Motor neuron (in vitro differentiated cells): ENCODE measurements at places on chromosomes 5 and 9. TPM values are rescaled to one million over a fixed set of nuclear protein-coding genes. Genes with fewer than 3 reads are reported as not detected.
A peak's percentile ranks its signal among the peaks of the same experiment; 100 is the strongest.

DNA sequence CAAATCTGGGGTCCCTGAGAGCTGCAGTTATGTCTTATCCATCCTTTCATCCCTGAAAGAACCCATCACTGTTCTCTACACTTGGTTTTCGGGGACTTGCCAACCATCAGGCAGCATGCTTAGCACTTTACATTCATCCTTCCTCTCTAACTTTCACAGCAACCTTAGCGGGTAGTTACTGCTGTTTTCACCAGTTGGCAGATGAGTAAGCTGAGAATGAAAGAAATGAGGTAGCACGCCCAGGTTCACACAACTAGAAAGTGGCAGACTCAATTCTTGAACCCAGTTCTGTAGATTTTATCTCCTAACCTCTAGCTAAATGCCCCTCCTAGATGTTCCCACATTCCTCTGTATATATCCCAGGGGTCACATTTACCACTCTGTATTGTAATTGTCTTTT, 342.0 kb upstream of the WWC1 start:
- no peak for ATAC-seq

DNA sequence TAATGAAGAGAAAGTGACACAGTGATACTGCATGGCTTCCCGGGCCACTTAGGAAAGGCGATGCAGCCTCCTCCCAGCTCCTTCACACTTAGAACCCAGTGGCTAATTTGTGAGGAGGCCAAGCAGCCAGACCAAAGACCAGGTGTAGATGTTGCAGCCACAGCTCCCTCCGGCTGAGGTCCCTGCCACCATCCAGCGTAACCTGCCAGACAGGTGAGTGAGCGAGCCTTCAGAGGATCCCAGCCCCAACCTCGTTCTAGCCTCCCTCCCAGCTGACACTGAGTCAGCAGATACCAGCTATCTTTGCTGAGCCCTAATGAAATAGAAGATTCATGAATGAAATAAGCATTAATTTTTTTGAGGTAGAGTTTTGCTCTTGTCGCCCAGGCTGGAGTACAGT, 59.7 kb downstream of the COL23A1 start:
- ATAC-seq = no peak

DNA sequence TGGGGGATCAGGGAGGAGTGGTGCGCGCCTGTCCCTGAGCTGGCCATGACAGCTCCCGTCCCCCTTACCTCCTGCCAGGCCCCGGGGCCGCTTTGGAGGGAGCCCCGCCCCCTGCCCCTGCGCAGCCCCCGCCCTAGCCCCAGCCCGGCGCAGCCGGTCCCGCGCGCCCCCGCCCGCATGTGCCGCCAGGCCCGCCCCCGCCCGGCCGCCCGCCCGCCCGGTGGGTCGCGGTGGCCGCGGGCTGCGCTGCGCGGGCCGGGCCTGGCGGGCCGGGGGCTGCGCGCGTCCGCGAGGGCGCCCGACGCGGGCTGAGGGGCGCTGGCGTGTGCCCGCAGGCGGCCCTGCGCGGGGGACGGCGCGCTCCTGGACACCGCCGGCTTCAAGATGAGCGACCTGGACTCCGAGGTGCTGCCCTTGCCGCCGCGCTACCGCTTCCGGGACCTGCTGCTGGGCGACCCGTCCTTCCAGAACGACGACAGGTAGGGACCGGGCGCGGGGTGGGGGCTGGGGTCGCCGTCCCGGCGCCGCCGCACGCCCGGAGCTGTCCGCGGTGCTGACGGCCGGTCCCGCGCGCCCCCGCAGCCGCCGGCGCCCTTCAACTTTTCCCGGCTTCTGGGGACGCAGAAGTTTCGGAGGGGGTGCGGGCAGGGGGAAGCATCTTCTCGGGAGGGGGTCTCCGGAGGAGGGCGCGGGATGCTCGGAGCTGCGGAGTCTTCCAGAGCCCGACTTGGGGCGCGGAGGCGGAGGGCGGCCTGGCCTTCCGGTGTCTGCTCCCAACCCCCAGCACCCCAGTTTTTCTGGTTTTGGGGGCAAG, 12.5 kb downstream of the KCNT1 start:
- peak; percentile 50 for ATAC-seq

The PCDHA10 gene
- 0.75 and 1.0 TPM in 2 replicates for total RNA-seq

The AJM1 gene
- 0.81 and 1.2 TPM in 2 replicates for total RNA-seq

The ANKRD18A gene
- total RNA-seq = 2.6 and 2.7 TPM in 2 replicates
